Stimulated activated CD4-positive, alpha-beta T cell treated with anti-CD3 and anti-CD28 coated beads, Interleukin-1b, Interleukin-23, amount 100 ng/mL, for 1 hour (primary cell): ENCODE measurements at places on chromosomes 2 and 18.

DNA sequence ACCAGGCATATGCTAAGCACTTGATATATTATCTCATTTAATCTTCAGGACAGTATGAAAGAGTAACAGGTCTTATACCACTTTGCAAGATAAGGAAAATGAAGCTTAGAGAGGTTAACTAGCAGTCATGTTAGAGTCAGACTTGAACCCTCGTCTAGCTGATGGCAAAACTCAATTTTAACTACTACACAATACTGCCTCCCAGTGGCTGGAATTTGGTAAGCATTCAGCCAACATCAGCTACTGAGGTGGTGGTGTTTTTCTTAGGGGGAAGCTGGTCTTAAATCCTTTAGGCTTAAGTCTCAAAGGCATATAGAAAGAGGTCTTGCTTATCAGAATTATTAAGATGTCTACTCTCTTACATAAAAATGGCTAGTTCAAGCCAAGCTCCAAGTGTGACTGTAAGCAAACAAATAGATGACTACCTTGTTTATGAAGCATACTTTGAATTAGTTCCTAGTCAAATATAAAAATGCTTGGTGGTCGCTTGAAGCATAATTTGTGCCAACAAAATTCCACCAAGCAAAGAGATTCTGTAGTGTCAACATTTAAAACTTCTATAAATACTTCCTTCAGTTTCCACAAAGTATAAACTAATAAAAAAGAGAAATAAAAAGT lies 325.4 kb upstream of the FIGN start:
- no peak for DNase-seq

DNA sequence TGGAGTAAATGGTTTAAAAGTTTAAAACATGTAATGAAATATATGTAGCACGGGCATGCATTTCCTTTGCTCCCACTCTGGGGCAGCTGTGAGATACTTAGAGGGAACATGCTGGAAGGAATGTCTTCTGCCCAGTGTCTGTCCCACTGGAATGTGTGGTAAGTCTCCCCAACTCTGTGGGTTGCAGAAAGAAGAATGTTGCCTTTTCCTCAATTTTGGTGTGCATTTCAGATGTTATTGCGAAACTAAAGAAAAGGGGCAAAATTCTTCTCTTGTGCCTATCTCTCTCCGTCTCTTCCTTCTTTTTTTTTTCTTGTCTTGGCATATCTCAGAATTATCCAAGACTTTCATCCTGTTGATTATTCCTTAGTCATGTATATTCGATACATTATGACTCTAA lies 201.1 kb downstream of the SH3RF3 start:
- DNase-seq, result no peak

GRCh38 chr18:69883781-69884180 lies 63.9 kb downstream of the CD226 start:
- no peak for DNase-seq

DNA sequence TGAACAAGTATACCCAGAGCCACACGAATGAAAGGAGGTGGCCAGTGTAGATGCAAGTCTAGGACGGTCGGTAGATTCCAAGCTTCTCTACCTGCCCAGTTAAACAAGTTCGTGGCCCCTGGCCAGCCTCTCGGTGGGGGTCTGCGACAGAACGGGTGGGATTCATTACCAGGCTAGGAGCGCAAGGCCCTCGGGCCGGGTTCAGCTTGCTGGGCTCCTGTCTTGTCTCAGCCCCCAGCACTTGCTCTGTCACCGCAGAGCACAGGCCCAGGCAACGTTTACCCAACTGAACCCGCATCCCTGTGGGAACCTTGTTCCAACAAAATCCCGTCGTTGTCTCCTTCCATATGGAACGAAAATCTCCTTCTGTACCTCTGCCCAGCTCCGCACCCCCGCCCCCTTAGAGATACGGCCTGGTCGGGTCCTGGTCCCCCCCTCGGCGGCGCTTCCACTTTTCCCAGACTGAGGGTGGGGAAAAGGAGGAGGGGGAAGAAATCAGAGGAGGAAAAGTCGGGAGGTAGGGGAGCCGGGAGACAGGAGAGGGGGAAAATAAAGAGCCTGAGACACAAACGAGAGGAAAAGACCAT lies 1.9 kb upstream of the EMX1 start:
- no peak for DNase-seq

- DNase-seq, result no peak
Observed at GRCh38 chr2:9170458-9171130, 36.0 kb upstream of the ASAP2 start.

DNA sequence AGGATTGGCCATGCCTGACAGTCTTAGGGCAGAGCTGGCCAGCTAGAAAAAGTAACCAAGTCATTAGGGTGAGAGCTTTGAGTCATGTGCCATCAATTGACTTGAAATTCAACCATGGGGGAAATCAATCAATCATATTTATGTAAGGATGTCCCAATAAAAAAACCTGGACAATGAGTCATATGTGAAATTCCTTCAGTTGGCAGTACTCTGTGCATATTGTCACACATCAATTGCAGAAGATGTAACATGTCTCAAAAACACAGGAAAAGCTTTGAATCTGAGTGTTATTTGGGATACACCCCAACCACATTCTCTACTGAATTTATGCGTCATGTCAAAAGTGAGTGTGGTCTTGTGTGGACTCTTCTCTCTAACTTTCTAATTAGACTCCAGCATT lies 1004.1 kb upstream of the NRXN1 start:
- DNase-seq, result no peak

DNA sequence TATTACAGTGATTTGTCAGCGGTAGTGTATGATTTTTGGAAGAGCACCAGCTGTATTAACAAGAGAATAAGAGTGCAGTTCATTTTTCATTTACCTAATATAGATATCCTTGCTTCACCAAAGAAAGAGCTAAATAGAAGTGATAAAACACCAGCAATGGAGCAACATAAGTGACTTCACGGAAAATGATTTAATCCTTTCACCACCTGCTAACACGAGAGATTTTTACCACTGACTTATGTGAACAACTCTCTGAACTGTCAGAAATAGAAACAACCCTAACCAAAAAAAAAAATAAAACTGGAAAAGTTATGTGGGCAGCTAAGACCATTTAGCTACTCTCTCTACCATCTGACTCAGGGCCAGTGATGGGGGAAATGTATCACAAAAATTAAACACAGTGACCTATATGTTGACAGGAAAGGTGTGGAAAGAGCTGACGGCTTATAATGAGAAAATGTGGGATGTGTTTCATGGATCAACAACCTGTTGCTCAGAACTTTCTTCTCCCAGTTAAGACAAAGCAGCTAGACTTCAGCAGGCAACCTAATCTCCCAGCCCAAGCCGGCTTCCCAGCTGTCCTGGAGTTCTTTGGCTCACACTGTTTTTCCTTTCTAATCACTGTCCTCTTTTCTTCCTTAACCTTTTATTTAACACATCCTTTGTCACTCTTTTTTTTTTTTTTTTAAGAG lies 272.7 kb downstream of the SS18 start:
- DNase-seq, result no peak

- DNase-seq, result no peak
Observed at GRCh38 chr2:2788076-2788475, 457.0 kb upstream of the MYT1L start.

DNA sequence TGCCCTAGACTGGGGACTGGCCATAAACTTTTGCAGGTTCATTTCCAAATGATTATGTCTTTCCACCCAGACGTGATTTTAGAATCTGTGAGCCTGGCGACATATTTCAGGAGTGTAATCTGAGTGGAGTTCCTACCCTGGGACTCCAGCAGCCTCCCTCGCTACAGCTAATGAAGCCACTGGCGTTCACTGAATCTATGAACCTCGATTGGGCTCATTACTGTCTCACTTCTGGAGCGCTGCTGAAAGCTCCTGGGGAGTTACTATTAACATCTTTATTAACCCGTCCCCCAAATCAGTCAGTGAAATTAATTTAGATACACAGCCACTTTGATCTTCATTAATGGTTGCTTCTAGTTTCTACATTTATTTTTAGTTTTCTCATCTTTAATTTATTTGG lies 56.5 kb downstream of the CDK15 start:
- DNase-seq, result no peak

DNA sequence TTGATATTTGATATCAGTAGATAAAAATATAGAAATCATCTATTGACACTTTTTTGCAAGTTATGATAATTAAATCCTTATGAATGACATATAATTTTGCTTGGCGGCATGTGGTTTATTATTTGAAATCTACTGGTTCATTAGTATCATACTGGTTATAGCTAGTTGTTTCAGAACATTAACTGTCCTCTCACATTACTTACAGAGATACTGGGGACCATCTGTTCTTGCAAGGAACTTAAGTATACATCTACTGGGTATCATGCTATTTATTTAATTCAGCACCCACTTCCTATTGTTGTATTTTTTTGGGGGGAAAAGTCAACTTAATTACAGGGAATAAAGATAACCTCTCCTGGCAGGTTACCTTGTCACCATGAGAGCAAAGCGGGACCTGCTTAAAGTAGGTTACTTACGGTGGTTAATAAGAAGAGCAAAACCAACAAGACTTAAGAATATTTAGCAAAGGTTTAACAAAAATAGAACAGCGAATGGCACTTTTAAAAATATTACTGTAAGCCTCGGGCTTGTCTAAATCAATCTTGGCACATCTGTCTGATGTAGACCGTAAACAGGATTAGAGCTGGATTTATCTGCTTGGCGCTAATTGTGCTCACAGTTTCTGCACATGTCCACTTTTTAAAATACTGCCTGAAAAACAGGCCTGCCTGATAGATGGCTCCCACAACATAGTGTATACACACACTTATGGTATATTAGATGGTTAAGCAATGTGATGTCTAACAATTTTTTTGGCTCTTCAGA lies 41.8 kb downstream of the CERKL start:
- no peak for DNase-seq

GRCh38 chr18:58338961-58339592 lies 289.8 kb downstream of the ALPK2 start:
- no peak for DNase-seq
